ENCODE measurements at places on chromosomes 7 and 10. TPM values are rescaled to one million over a fixed set of nuclear protein-coding genes. Genes with fewer than 3 reads are reported as not detected.

GRCh38 chr7:128135515-128136214 is 104.4 kb upstream of the LRRC4 start:
- peak overlapping the region; percentile 73 for H3K4me3 ChIP-seq
- H3K4me1 ChIP-seq, result peaks cover 9% of the 10 kb centered on the region
- H3K27me3 ChIP-seq, result peaks cover 64% of the 10 kb centered on the region
- no peak overlapping the region for H3K27ac ChIP-seq
- peak; percentile 71 for DNase-seq
- no peaks in the 10 kb centered on the region for H3K36me3 ChIP-seq

- no peak overlapping the region for H3K27ac ChIP-seq
- H3K27me3 ChIP-seq, result no peaks in the 10 kb centered on the region
- H3K36me3 ChIP-seq, result no peaks in the 10 kb centered on the region
- DNase-seq, result peak; percentile 34
Observed at GRCh38 chr10:83166344-83166743, 973.0 kb upstream of the GHITM start.

- H3K4me1 ChIP-seq, result no peaks in the 10 kb centered on the region
- DNase-seq, result no peak
- no peak overlapping the region for H3K4me3 ChIP-seq
- no peak overlapping the region for H3K27ac ChIP-seq
Observed at GRCh38 chr7:90903841-90904240, 307.7 kb downstream of the CDK14 start.

CALCR gene
- not detected for polyA plus RNA-seq

- H3K27me3 ChIP-seq, result no peaks in the 10 kb centered on the region
- no peak for DNase-seq
- no peak overlapping the region for H3K4me3 ChIP-seq
- H3K4me1 ChIP-seq, result peaks cover 21% of the 10 kb centered on the region
Observed at GRCh38 chr10:86644794-86645445, 9.4 kb upstream of the OPN4 start.

DNA sequence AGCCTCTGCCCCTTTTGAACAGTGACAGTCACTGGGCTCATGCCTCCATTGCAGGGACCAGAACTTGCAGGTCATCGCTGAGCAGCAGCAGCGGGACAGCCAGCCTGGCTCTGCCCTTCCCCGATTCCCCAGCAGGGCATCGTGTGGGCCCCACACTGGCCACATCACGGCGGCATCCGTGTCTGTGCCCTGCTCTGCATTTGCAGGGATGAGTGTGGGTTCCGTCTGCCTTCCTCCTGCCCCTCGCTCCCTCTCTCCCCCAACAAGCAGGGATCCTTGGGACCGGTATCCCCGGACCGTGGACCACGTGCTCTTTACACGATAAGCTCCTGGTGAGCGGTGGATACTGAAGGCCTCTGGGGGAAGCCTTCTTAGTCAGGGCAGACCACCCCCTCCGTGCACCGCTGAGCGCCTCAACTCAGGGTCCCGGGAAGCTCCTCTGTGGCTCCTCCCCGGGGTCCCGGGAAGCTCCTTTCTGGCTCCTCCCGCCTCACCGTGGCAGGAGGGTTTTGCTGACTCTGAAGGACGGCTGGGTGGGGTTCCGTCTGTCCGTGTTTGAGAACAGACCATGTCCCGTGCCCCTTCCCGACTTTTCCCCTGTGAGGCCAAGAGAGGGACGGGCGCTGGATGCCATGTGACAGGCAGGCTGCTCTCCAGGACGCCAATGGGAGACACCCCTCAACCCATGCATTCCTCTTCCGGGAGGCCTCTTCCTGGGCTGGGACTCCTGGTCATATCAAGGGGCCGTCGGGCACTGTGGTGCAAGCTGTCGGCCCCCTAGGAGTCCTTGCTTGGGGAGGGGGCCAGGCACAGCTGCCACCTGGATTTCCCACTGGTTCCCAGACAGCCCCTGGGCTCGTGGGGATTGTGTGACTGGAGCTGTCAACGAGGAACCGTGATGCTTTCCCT is 23.5 kb upstream of the NKX6-2 start:
- H3K4me1 ChIP-seq, result peaks cover 3% of the 10 kb centered on the region
- no peaks in the 10 kb centered on the region for H3K36me3 ChIP-seq
- H3K27me3 ChIP-seq, result no peaks in the 10 kb centered on the region

OPALIN gene
- polyA plus RNA-seq, result not detected

NRP1 gene
- 35.3 TPM for polyA plus RNA-seq

GRCh38 chr10:72309290-72310240 is 35.8 kb downstream of the DDIT4 start:
- peaks cover 31% of the 10 kb centered on the region for H3K4me1 ChIP-seq
- no peak overlapping the region for H3K4me3 ChIP-seq
- H3K36me3 ChIP-seq, result no peaks in the 10 kb centered on the region
- H3K27ac ChIP-seq, result peak overlapping the region; percentile 97

GRCh38 chr10:31739146-31739545 is 189.5 kb downstream of the ARHGAP12 start:
- no peak overlapping the region for H3K27ac ChIP-seq
- no peak for DNase-seq
- H3K27me3 ChIP-seq, result no peaks in the 10 kb centered on the region
- H3K36me3 ChIP-seq, result no peaks in the 10 kb centered on the region
- no peaks in the 10 kb centered on the region for H3K4me1 ChIP-seq

GRCh38 chr10:11245095-11245479 is 227.4 kb downstream of the CELF2 start:
- H3K27ac ChIP-seq, result no peak overlapping the region
- no peak for DNase-seq
- H3K4me1 ChIP-seq, result no peaks in the 10 kb centered on the region
- H3K27me3 ChIP-seq, result no peaks in the 10 kb centered on the region
- H3K36me3 ChIP-seq, result no peaks in the 10 kb centered on the region

GRCh38 chr7:48365010-48365409 is 193.8 kb downstream of the ABCA13 start:
- H3K27ac ChIP-seq, result no peak overlapping the region
- H3K27me3 ChIP-seq, result no peaks in the 10 kb centered on the region
- H3K4me1 ChIP-seq, result no peaks in the 10 kb centered on the region
- DNase-seq, result no peak
- H3K36me3 ChIP-seq, result no peaks in the 10 kb centered on the region

GJD4 gene
- polyA plus RNA-seq, result not detected

GRCh38 chr10:115164220-115164619 is 71.1 kb downstream of the ATRNL1 start:
- no peaks in the 10 kb centered on the region for H3K36me3 ChIP-seq
- no peak overlapping the region for H3K4me3 ChIP-seq
- H3K27ac ChIP-seq, result no peak overlapping the region
- DNase-seq, result no peak
- H3K4me1 ChIP-seq, result no peaks in the 10 kb centered on the region
- no peaks in the 10 kb centered on the region for H3K27me3 ChIP-seq

CPEB3 gene
- polyA plus RNA-seq, result 3.8 TPM

DNA sequence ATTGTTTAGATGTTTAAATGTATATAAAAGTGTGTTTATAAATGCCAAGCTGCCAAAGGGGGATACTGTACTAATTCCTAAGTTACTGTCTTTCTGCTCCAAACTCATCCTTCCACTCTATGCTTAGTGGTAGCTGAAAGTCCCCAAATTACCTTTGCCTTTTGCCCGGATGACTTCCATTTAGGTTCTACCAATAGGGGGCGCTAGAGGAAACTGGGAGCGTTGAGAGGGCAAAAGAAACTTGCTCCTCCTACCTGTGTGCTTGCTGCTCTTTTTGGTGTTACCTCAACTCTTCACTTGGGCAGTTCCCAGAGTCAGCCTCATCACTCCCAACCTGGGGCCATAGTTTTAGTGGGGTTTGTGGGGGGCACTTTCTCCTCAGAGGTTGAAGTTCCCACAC is 5.9 kb upstream of the OR2A25 start:
- H3K27ac ChIP-seq, result no peak overlapping the region
- no peaks in the 10 kb centered on the region for H3K4me1 ChIP-seq
- H3K4me3 ChIP-seq, result no peak overlapping the region
- H3K27me3 ChIP-seq, result no peaks in the 10 kb centered on the region
- H3K36me3 ChIP-seq, result no peaks in the 10 kb centered on the region

PRSS37 gene
- not detected for polyA plus RNA-seq

DNA sequence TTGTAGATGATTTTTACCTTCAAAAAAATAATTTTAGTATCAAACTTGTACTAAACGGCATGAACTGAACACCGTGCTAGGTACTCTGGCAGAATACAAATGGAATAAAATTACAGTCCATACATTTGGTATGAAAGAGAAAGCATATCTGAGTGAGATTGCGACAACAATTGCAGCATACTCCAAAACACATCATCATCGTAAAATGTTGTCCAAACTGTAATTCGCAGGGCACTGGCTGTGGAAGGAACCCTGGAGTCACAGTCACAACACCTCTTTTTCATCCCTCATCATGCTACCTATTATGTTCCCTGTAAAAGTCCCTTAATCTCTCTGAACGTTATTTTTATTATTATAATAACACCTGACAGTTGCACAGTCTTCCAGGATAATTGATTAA is 13.5 kb downstream of the CREM start:
- no peaks in the 10 kb centered on the region for H3K4me1 ChIP-seq
- DNase-seq, result no peak
- H3K27me3 ChIP-seq, result no peaks in the 10 kb centered on the region

HABP2 gene
- polyA plus RNA-seq, result 48.3 TPM

GNAI1 gene
- 61.3 TPM for polyA plus RNA-seq

CCDC3 gene
- polyA plus RNA-seq, result 10.4 TPM

DNA sequence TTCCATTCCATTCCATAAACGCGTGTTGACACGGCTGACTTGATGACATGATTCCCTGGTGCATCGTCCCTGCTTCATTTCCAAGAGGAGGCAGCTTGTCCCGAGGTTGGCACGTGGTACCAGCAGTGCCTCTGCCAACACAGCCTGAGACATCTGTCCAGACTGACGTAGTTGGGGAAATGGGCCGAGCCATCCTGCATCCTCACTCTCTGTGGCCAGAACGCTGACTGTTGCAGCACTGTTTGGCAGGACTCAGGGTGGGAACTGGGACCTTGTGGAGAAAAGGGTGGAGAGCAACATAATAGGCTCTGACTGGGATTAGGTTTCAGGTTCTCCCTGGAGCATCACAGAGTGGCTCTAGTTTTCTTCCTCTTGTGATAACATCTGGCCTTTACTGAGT is 118.6 kb upstream of the BTBD16 start:
- DNase-seq, result no peak
- no peaks in the 10 kb centered on the region for H3K27me3 ChIP-seq
- no peaks in the 10 kb centered on the region for H3K36me3 ChIP-seq
- no peak overlapping the region for H3K27ac ChIP-seq
- H3K4me3 ChIP-seq, result no peak overlapping the region

DNA sequence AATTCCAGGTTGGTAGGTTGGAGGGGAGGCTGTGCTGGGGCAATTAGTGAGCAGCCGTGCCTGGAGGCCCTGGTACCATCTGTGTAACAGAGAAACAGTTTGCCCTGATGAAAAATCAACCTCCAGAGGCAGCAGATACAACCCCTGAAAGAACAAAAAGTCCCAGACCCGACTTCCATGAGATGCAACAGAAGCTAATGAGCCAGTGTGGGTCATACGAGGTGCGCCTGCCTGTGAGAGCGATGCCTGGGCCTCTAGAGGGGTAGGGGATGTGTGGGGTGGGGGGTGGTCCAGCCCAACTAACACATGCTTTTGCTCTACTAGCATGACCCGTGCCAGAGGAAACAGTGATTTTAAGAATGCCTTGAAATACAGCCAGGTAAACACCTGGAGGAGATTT is 39.3 kb downstream of the CELF2 start:
- H3K27ac ChIP-seq, result no peak overlapping the region
- H3K36me3 ChIP-seq, result no peaks in the 10 kb centered on the region
- H3K27me3 ChIP-seq, result no peaks in the 10 kb centered on the region
- H3K4me1 ChIP-seq, result no peaks in the 10 kb centered on the region
- H3K4me3 ChIP-seq, result no peak overlapping the region

GRCh38 chr7:132776048-132776620 is 199.9 kb upstream of the PLXNA4 start:
- no peaks in the 10 kb centered on the region for H3K36me3 ChIP-seq
- H3K4me3 ChIP-seq, result no peak overlapping the region
- H3K4me1 ChIP-seq, result no peaks in the 10 kb centered on the region
- H3K27ac ChIP-seq, result no peak overlapping the region

- peak; percentile 36 for DNase-seq
- peak overlapping the region; percentile 97 for H3K27ac ChIP-seq
Observed at GRCh38 chr7:23598296-23598695, 1.1 kb downstream of the CCDC126 start.

DNA sequence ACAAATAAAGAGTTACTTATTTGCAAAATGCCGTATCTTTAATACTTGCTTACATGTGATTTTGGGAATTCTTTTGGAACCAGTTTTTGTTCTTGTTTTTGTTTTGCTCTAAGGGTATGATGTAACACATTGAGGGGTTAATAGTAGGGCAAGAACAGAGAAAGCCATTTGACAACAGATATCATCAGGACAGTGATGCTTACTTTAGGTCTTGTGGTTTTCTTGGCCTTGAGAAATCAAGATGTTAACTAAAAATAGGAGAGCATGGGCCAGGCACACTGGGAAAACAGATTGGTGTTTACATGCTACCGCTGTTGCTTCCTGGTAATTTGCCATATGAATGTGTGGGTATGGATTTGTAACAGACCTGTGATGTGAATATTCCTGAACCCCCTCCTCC is 3.7 kb downstream of the SAMD8 start:
- H3K36me3 ChIP-seq, result no peaks in the 10 kb centered on the region
- no peak overlapping the region for H3K27ac ChIP-seq

FOXP2 gene
- polyA plus RNA-seq, result 10.0 TPM

HYAL4 gene
- not detected for polyA plus RNA-seq

DNA sequence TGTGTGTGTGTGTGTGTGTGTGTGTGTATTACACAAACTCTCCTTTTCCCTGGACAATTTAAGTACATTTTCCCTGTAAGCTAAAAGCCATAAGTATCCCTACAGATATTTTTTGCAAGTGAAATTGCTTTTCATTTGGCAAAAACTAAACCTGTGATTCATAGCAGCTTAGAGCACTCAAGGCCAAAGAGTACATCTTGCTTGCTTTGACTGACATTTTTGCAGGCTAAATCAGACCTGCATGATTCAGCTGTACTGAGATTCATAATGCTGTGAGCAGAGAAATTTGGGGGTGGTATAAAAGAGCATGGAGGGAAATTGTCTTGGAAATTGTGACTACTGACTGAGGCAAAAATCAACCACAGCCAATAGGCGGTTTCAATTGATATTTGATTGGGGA is 500.4 kb downstream of the GFRA1 start:
- H3K36me3 ChIP-seq, result no peaks in the 10 kb centered on the region
- no peak overlapping the region for H3K4me3 ChIP-seq
- DNase-seq, result no peak

DNA sequence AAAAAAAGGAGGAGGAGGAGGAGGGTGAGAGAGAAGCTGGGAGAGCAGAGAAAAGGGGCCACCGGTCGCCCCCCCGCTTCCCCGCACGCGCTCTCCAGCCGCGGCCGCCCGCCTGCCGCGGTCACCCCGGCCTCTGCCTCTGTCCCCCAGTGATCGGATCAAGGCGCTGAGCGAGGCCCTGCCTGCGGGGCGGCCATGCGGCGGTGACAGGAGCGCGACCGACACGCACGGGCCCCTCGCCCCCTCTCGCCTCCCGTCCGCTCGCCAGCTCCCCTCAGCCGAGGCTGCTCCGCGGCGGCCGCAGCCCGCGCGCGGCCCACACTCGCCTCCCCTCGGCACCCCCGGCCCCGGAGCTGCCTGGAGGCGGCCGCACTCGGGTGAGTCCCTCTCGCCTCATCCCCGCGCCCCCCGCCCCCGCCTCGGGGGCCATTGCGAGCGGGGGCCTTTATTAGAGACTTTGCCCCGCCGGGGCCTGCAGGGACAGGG is at the start of gene GTF2I:
TSS of gene GTF2I (plus strand) at position 27 of the 486 bp plus-strand sequence. CDS start 31,411 bp downstream, outside the sequence.
- H3K4me3 ChIP-seq, result peak within 1 kb of the TSS; percentile 98
- no peak for DNase-seq
- peaks cover 44% of the 10 kb centered on the region for H3K4me1 ChIP-seq
